Fibroblast of skin of right quadriceps (primary cell): ENCODE measurements at places on chromosomes 11 and 22.

DNA sequence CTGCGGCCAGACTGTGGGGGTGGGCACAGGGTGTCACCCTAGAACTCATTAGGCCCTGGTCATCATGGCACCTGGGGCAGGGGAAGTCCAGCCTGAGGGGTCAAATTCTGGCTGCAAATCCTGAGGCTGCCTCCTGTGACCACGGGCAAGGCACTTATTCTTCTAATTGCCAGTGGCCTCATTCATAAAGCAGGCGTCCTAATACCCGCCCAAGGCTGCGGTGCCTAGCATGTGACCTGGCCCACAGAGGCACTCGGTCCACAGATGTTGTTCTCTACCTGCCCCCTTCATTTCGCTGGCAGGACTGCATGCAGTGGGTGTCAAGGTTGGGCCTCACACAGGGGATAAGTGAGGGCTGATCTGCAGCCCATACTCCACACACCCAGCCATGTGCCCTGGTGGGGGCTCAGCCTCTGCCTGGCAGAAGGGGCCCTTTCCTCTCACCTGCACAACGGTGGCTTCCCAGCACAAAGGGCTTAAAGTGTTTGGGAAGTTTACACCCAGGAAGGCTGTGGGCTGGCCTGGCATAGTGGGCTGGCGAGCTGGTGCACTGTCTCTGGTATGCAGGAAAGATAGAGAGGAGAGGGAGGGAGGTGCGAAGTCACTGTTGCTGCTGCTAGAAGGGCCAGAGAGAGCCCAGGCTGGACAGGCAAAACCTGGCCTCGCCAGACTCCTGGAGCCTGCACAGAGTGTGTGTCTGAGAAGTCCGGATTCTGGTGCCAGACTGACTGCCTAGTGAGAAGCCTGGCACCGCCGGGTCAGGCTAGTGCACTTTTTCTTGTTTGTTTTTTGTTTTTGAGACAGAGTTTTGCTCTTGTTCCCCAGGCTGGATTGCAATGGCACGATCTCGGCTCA lies 3.2 kb downstream of the MPST start:
- DNase-seq: no peak

DNA sequence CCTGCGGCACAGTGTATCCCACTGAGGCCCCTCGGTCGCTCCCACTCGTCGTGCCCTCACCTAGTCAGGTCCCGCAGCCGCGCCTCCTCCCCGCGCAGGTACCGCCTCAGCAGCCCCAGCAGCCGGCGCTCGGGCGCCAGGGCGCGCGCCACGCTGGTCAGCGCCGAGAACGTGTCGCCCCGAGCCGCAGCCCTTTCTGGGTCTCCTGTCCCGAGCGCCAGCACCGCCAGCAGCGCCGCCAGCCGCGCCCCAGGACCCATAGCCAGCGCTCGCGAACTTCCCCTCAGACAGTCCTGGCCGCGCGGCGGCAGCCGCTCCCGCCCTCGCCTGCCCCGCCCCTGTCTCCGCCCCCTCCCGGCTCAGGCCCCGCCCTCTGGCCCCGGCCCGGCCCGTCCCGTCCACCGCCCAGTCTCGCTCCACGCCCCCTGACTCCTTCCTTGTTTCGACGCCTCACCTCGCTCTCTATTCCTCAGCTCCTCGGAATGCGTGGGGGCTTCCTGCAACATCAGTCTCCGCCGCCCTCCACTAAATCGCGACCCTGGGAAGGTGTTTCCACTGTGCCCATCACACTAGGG lies at the start of gene P4HA3:
TSS of gene P4HA3 (minus strand) at position 289 of the 575 bp plus-strand sequence. CDS start at position 260, 29 bp downstream.
- DNase-seq: peak; percentile 52

DNA sequence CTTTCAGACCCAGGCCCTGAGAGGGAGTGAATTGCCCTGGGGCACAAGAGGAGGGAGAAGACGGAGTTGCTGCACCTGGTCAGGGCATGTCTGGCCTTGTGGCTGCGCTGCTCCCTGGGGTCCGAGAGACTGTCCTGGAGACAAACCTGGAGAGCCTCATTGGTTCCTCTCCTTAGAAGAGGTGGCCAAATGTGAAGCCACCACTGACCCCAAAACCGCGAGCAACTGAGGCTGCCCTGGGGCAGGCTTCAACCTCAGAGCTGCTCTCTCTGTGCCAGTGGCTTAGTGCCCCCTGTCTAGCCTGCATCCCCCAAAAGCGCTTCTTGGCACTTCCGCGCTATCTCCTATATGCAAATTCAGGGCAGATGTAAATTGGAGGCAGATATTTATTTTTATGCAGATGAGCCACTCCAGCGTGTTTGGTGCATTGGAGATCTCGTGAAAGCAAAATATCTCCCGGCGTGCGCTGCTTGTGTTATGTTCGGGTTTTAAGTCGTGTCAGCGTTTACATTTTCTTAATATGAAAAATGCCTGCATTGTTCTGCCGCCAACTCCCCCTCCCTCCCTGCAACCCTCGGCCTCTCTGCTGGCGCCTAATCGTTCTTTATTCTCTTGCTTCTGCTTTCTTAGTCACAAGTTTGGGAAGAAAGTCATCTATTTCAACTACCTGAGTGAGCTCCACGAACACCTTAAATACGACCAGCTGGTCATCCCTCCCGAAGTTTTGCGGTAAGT lies 69.5 kb downstream of the ARHGAP8 start:
- DNase-seq: no peak

- DNase-seq: no peak
These were observed 14.1 kb downstream of the SYN3 start for GRCh38 chr22:33044112-33044511.

- DNase-seq: no peak
These were observed 40.7 kb upstream of the POU2AF1 start for GRCh38 chr11:111419641-111420327.

- no peak for DNase-seq
These were observed 23.1 kb upstream of the SCN3B start for GRCh38 chr11:123677510-123677909.

- no peak for DNase-seq
These were observed 2.7 kb downstream of the ZBED4 start for GRCh38 chr22:49856343-49856742.

DNA sequence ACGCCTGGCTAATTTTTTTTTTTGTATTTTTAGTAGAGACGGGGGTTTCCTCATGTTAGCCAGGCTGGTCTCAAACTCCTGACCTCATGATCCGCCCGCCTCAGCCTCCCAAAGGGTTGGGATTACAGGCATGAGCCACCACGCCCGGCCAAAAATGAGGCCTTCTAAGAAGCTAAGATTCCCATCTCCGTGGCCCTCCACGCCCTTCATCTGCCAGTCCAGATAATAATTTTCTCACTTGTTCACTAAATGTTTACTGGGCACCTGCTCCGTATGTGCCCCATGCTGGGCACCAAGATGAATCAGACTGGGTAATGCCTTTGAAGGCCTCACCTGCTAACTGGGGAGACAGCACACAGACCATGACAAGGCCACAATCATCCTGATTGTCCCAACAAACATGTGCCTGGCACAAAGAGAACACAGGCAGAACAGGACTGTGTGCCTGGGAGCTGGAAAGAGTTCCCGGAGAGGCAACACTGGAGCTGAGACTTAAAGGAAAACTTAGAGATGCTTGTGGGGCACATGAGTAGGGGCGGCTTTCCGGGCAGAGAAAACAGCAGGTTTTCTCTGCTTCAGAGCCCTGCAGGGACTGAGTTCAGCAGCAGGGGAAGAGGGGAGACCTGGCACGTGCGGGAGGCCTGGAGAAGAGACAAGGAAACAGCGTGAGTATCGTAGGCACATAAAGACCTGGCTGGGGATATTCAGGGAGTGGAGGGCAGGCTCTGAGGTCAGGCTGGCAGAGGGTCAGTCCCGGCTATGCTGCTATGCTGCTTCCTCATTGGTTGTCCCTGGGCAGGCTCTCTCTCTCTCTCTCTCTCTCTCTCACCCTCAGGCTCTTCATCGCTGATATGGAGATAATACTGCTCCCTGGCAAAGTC lies 2.4 kb downstream of the KIAA0930 start:
- no peak for DNase-seq
